ENCODE measurements at places on chromosomes 13 and 19. TPM values are rescaled to one million over a fixed set of nuclear protein-coding genes. Genes with fewer than 3 reads are reported as not detected.

ZNF628 gene
- total RNA-seq, result 10.0 TPM

KLK3 gene
- total RNA-seq, result not detected

NTF4 gene
- total RNA-seq, result not detected

KIR3DL1 gene
- total RNA-seq, result not detected

UGGT2 gene
- 0.56 TPM for total RNA-seq

CD37 gene
- total RNA-seq, result 134 TPM

CRB3 gene
- total RNA-seq, result 0.26 TPM

SERTAD3 gene
- 10.8 TPM for total RNA-seq

FAM83E gene
- total RNA-seq, result 5.1 TPM

SEMA6B gene
- not detected for total RNA-seq

NLRP8 gene
- not detected for total RNA-seq

KLF1 gene
- 1.2 TPM for total RNA-seq

F7 gene
- total RNA-seq, result not detected

RYR1 gene
- total RNA-seq, result 3.6 TPM

C3 gene
- 5.3 TPM for total RNA-seq

ZNF486 gene
- total RNA-seq, result 3.4 TPM

ZNF534 gene
- total RNA-seq, result not detected

RDH8 gene
- not detected for total RNA-seq

LHB gene
- not detected for total RNA-seq

C19orf53 gene
- 142 TPM for total RNA-seq

ZNF497 gene
- total RNA-seq, result 0.79 TPM

DCT gene
- total RNA-seq, result 0.05 TPM

CCNA1 gene
- 2.2 TPM for total RNA-seq

FSD1 gene
- 44.2 TPM for total RNA-seq

ACP7 gene
- total RNA-seq, result not detected

SIPA1L3 gene
- total RNA-seq, result 15.2 TPM

PSENEN gene
- 46.7 TPM for total RNA-seq

CTXN1 gene
- 2.0 TPM for total RNA-seq

OR4F17 gene
- not detected for total RNA-seq

ADGRE2 gene
- total RNA-seq, result 2.8 TPM

SAMD1 gene
- 152 TPM for total RNA-seq

F2RL3 gene
- not detected for total RNA-seq

PEG3 gene
- total RNA-seq, result not detected

LYPD3 gene
- 4.1 TPM for total RNA-seq

TRPC4 gene
- not detected for total RNA-seq

TNNT1 gene
- total RNA-seq, result 0.36 TPM

CNMD gene
- not detected for total RNA-seq

OR10H1 gene
- total RNA-seq, result not detected

VSIG10L gene
- 7.2 TPM for total RNA-seq

RASAL3 gene
- 110 TPM for total RNA-seq

KLHL26 gene
- 12.1 TPM for total RNA-seq

TMPRSS9 gene
- total RNA-seq, result 0.09 TPM

LPAR2 gene
- 21.9 TPM for total RNA-seq

PLPPR3 gene
- total RNA-seq, result not detected

ZNF726 gene
- total RNA-seq, result 16.3 TPM

SOX21 gene
- not detected for total RNA-seq

CEACAM7 gene
- total RNA-seq, result not detected

ZNF382 gene
- 13.2 TPM for total RNA-seq

KASH5 gene
- not detected for total RNA-seq

SH2D3A gene
- total RNA-seq, result 9.8 TPM

ADAMTS10 gene
- total RNA-seq, result 2.5 TPM

MISP3 gene
- 2.7 TPM for total RNA-seq

GIPC3 gene
- total RNA-seq, result 0.36 TPM

RNF113B gene
- not detected for total RNA-seq
